ENCODE measurements at places on chromosomes 7 and 10.
A peak's percentile ranks its signal among the peaks of the same experiment; 100 is the strongest.

GRCh38 chr7:35248576-35249536 is 5.0 kb downstream of the TBX20 start:
- DNase-seq = no peak

DNA sequence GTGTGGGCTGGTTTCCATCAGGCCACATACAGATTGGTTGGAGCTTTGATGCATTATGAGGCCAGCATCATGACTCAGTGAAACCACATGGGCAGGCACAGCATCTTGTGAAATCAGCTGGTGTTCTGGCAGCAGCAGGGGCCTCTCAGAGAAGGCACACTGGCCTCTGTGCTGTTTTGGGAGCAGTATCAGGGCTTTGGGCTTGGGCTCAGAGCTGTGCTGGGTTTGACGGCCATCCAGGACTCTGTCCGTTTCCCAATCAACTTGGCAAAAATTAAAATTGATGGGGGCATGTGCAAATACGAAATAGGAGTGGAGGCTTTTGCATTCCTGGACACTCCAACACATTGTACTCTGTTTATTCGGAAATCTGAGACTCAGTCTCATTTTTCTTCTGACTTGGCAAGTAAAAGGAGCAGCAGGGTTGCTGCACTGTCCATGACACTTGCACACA is 190.9 kb downstream of the BMPER start:
- no peak for DNase-seq

DNA sequence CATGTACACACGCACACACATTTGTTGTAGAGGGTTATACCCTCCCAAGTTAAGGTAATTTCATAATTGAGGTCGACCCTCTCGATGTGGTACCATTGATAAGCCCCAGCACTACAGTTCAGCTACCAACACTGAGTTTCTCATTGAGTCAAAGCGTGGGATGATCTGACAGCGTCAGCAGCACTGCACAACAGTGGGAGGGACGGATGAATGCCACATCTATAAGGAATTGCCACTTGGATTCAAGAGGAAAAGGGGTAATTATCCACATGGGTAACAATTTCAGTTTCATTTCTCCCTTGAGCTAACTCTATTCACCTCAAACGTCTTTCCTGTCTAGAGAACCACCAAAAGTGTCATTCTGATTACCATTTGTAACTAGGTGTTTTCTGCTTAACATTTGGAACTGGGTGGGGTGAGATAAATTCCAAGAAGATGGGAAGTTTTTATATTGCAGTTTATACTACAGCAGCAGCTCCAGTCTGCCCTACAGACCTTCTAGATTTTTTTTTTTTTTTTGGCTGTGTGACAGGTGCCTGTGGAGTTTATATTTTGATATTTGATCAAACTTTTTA is 342.9 kb downstream of the AUTS2 start:
- no peak for DNase-seq

- peak; percentile 79 for DNase-seq
Measured at GRCh38 chr10:122504610-122504950, 43.2 kb downstream of the HTRA1 start.

DNA sequence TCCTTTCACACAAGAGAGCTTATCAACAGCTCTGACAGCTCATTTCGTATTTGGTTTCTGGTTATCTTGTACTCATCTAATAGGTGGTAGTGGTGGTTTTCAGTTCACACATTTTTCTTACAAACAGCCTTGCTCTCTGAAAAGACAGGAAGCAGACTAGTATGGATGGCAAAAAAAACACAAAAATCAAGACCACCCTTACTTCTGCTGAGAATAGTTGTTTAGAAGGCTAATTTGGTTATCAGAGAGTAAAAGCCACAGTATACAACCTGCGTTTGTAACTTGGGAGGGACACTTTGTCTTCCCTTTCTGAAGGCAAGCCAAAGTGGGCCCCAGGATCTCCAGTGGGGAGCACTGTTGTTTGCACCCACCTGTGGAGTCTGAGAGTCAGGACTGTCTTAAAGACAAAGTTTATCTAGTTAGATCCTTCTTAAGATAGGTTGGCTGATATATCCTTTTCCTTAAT is 68.0 kb downstream of the PIP4K2A start:
- no peak for DNase-seq

GRCh38 chr10:4525103-4525502 is 300.9 kb upstream of the AKR1E2 start:
- DNase-seq = no peak

GRCh38 chr10:91391920-91392319 is 18.2 kb upstream of the HECTD2 start:
- no peak for DNase-seq

- DNase-seq = no peak
Measured at GRCh38 chr10:96376483-96376882, 17.7 kb upstream of the OPALIN start.

- no peak for DNase-seq
Measured at GRCh38 chr10:30691639-30692015, 62.1 kb upstream of the LYZL2 start.

DNA sequence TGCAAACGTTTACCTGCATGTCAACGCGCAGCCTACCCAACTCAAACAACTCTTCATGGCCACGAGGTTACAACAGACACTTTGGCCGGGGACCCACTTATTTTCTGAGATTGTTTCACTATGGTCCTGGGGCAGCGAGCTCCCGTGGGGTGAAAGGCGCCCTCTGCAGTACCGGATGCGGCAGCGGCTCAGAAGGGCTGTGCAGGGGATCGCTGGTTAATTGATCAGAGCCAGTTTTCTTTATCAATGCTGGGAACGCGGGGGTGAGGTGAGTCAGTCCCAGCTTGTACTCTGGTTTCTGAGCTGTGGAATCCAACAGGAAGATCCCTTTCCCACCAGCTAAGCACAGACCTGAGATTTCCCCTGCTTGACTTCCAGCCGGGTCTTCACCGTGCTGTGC is 366.5 kb upstream of the KLF6 start:
- DNase-seq = no peak

Data from amygdala (tissue), 56 donors.